Mesothelial cell of epicardium (in vitro differentiated cells): ENCODE measurements at places on chromosomes 4 and X.

GRCh38 chrX:15549189-15550012 lies 48.8 kb downstream of the BMX start:
- H3K27me3 ChIP-seq: peaks cover 4% of the 10 kb centered on the region
- H3K27ac ChIP-seq: no peak overlapping the region
- H3K4me3 ChIP-seq: no peak overlapping the region
- no peaks in the 10 kb centered on the region for H3K36me3 ChIP-seq
- no peak for DNase-seq

DNA sequence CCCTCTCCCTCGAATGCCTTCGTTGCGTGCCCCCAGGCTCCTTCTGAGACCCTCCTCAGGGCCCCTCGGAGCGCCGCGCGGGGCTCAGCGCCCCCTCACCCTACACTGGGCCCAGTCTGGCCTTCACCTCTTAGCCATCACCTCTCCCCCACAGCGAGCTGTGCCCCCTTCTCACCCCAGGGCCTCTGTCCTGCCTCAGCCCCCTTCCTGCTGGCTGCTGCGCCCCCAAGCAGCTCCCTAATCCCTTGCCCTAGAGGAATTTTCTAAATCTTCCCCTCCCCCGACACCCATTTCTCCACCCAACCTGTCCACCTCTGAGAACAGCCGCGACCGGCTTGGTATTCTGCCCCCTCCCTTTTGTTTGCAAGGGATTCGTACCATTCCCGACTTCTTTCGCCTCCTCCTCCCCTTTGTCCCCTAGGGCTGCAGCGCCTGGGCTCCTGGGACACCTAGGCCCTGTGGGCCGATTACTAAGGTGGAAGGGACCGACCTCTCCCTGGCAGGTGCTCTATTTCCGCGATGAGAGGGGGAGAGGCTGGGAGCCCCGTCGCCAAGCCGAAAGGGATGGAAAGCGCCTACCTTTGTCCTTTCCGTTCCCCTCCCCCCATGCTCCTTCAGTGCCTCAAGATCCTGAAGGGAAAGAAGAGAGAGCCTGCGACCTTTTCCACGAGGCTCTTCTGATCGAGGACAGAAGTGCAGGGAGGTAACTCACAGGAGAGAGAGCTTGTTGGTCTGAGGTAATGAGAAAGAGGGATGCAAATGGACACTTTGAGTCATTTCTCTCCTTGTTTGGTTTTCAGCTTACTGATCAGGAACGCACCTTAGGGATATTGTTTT lies 10.9 kb downstream of the DLG3 start:
- peak overlapping the region; percentile 85 for H3K4me3 ChIP-seq
- peaks cover 41% of the 10 kb centered on the region for H3K4me1 ChIP-seq
- no peak for DNase-seq
- H3K36me3 ChIP-seq: peaks cover 11% of the 10 kb centered on the region
- H3K27me3 ChIP-seq: no peaks in the 10 kb centered on the region
- H3K27ac ChIP-seq: peak overlapping the region; percentile 92

- no peak overlapping the region for H3K27ac ChIP-seq
- H3K36me3 ChIP-seq: no peaks in the 10 kb centered on the region
- no peak overlapping the region for H3K4me3 ChIP-seq
- H3K4me1 ChIP-seq: peaks cover 18% of the 10 kb centered on the region
- H3K27me3 ChIP-seq: no peaks in the 10 kb centered on the region
Observed at GRCh38 chrX:84747516-84747915, 245.3 kb upstream of the HDX start.

DNA sequence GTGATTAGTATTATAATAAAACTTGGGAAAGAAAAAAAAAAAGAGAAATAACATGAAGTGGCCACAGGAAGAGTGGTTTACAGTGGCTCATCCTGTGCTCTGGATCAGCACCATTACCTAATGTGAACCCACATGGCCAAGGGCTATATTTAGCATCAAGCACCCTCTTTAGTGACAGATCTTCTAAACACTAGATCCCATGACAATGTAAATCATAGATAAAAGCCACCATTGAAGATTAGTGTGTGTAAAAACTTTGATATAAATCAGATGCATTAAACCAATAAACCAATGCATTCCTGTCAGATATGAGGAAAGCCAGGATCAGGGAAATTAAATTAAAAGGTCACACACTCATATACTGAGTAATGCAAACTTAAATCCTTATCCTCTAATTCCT lies 400.6 kb upstream of the MAGEB18 start:
- DNase-seq: no peak
- no peak overlapping the region for H3K27ac ChIP-seq
- no peaks in the 10 kb centered on the region for H3K27me3 ChIP-seq
- peaks cover 4% of the 10 kb centered on the region for H3K4me1 ChIP-seq
- H3K4me3 ChIP-seq: no peak overlapping the region

DNA sequence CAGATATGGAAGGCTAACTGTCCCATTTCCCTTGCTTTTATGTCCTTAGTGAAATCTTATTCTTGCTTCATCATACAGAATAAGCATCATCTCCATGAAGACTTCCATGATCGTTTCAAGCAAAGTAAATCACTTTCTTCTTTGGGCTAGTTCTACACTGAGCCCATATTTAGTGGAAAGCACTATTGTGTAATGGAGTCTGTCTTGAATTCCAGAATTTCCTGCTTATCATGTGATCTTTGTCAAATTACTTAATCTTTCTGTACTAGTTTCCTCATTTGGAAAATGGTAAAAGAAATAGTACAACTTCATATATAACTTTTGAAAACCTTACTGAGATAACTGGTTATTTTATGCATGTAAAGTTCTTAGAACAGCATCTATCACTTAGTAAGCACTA lies 7.6 kb downstream of the ANAPC10 start:
- H3K4me3 ChIP-seq: no peak overlapping the region
- H3K27me3 ChIP-seq: no peaks in the 10 kb centered on the region
- H3K27ac ChIP-seq: no peak overlapping the region
- DNase-seq: no peak
- peaks cover 59% of the 10 kb centered on the region for H3K36me3 ChIP-seq
- no peaks in the 10 kb centered on the region for H3K4me1 ChIP-seq

- no peak overlapping the region for H3K27ac ChIP-seq
- no peak overlapping the region for H3K4me3 ChIP-seq
- peaks cover 11% of the 10 kb centered on the region for H3K27me3 ChIP-seq
- DNase-seq: no peak
- no peaks in the 10 kb centered on the region for H3K36me3 ChIP-seq
Observed at GRCh38 chrX:130497531-130497930, 95.7 kb downstream of the RBMX2 start.

- no peaks in the 10 kb centered on the region for H3K36me3 ChIP-seq
- H3K4me1 ChIP-seq: no peaks in the 10 kb centered on the region
- no peak overlapping the region for H3K27ac ChIP-seq
- no peaks in the 10 kb centered on the region for H3K27me3 ChIP-seq
- no peak overlapping the region for H3K4me3 ChIP-seq
Observed at GRCh38 chrX:134975516-134975915, 15.3 kb upstream of the SMIM10 start.

- H3K36me3 ChIP-seq: peaks cover 9% of the 10 kb centered on the region
- H3K27ac ChIP-seq: no peak overlapping the region
- no peak for DNase-seq
- H3K4me1 ChIP-seq: peaks cover 37% of the 10 kb centered on the region
- peaks cover 8% of the 10 kb centered on the region for H3K27me3 ChIP-seq
Observed at GRCh38 chr4:152953514-152953913, 17.4 kb downstream of the FHDC1 start.

GRCh38 chr4:96912716-96913115 lies 1072.8 kb downstream of the PDHA2 start:
- peaks cover 15% of the 10 kb centered on the region for H3K4me1 ChIP-seq
- no peaks in the 10 kb centered on the region for H3K27me3 ChIP-seq
- no peak overlapping the region for H3K4me3 ChIP-seq
- no peaks in the 10 kb centered on the region for H3K36me3 ChIP-seq

DNA sequence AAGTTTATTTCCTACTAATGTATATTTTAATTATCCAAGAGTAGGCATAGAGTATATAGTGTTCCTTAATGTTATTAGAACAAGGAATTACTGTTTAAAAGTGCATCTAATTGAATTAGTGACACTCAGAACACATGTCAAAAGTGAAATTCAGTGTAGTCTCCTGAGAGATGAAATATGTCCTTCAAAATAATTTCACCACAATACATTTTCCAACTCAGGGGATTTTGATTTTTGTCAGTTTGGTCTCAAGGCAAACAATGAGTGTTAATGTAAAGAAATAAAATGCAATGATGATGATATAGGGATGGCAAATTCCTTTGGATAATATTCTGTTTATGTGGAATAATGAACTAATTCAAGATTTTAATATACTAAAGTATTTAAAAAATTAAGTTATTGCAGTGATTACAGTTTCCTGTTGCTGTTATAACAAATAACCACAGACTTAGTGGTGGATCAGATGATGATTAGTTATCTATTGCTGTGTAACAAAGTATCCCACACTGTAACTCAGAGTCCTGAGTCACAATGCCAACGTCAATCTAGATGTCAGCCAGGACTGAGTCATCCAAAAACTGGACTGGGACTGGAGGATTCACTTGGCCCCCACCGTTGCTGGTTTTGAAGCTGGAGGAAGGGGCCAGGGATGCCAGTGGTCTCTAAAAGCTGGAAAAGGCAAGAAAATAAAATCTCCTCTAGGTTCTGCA lies 148.0 kb upstream of the SLC7A11 start:
- H3K4me1 ChIP-seq: peaks cover 22% of the 10 kb centered on the region
- no peak for DNase-seq
- H3K27me3 ChIP-seq: no peaks in the 10 kb centered on the region
- no peak overlapping the region for H3K27ac ChIP-seq
- no peak overlapping the region for H3K4me3 ChIP-seq

- no peak overlapping the region for H3K27ac ChIP-seq
- H3K4me1 ChIP-seq: peaks cover 5% of the 10 kb centered on the region
- H3K36me3 ChIP-seq: no peaks in the 10 kb centered on the region
Observed at GRCh38 chr4:181173046-181173445, 1070.2 kb upstream of the TENM3 start.

- no peaks in the 10 kb centered on the region for H3K27me3 ChIP-seq
- H3K4me1 ChIP-seq: peaks cover 35% of the 10 kb centered on the region
- no peak overlapping the region for H3K4me3 ChIP-seq
- no peak overlapping the region for H3K27ac ChIP-seq
- H3K36me3 ChIP-seq: peaks cover 12% of the 10 kb centered on the region
Observed at GRCh38 chr4:77175201-77175611, 18.2 kb downstream of the CCNG2 start.

GRCh38 chr4:13359809-13360208 lies 124.3 kb downstream of the RAB28 start:
- H3K4me1 ChIP-seq: peaks cover 1% of the 10 kb centered on the region
- H3K27me3 ChIP-seq: no peaks in the 10 kb centered on the region
- DNase-seq: no peak
- no peak overlapping the region for H3K4me3 ChIP-seq
- no peaks in the 10 kb centered on the region for H3K36me3 ChIP-seq

DNA sequence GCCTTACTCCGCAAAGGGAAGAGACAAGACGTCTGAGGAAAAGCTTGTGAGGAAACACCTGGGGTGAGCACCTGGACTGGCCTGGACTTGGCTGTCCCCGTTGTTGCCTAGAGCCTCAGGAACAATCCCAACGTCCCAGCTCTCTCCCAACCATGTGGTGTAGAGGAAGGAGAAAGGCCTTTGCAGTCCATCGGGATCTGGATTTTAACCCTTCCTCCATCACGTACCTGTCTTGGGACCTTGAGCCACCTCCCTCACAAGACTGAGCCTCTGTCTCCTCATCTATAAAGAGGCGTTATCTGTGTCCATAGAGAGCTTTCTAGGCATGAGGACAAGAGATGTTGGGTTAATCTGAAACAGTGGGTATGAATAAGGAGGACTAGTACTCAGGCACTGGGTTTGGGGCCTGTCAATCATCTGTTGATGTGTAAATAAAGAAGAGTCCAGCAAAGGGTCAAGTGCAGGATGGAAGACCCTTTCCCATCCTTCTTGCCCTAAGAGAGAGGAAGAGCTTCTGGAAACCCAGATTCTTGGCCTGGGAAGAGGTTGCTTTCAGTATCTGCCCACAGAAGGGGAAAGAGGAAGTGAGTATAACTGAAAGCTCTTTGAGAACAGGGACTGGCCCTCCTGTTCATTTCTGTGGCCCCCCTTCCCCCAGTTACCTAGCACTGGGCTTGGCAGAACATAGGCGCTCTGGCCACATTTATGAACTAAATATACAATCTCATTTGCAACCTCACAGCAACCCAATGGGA lies 137.1 kb downstream of the PJA1 start:
- peak overlapping the region; percentile 66 for H3K27ac ChIP-seq
- no peaks in the 10 kb centered on the region for H3K27me3 ChIP-seq
- peaks cover 15% of the 10 kb centered on the region for H3K4me1 ChIP-seq
- no peak for DNase-seq

DNA sequence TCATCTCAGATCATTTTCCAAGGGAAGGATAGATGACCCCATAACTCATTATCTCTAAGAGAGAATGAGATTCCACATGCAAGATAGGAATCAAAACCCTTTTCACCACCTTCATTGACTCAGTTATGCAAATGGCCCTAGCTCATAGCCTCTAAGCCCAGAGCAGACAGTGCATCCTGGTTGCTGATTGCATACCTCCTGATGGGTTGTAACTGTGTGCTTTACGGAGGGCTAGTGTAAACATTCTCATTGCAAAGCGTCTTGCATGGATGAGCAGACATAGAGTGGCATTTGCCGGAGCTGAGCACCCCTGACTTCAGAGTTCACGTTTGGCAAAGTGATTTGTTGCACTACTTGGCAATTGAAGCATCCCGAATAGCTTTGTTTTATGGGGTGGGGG lies 151.0 kb downstream of the VCX3A start:
- no peak for DNase-seq
- H3K4me1 ChIP-seq: no peaks in the 10 kb centered on the region
- no peak overlapping the region for H3K27ac ChIP-seq
- H3K4me3 ChIP-seq: no peak overlapping the region

DNA sequence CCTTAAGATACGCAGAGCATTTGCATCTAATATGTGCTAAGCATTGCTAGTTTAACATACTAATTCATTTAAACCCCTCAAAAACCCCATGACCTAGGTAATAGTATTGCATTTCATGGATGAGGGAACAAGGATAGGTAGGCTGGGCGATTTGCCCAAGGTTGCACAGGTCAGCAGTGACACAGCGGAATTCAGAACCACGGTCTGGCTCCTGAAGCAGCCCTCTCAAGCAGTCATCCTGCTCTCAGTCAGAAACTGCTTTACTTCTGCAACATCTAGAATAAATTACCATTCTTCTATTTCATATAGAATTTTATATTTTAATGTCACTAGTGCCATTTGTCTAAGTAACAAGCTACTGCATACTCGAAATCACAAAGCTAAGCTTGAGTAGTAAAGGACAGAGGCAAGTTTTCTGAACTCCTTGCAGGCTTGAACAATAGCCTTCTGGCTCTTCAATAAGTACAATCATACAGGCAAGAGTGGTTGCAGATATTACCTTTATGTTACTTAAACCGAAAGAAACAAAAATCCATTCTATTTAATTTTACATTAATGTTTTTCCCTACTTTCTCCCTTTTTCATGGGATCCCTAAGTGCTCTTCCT lies 555 bp upstream of the SPP1 start:
- no peak for DNase-seq
- peaks cover 20% of the 10 kb centered on the region for H3K4me1 ChIP-seq
- no peak overlapping the region for H3K27ac ChIP-seq
- peak overlapping the region; percentile 34 for H3K4me3 ChIP-seq
